ENCODE measurements at places on chromosomes 1 and 21. TPM values are rescaled to one million over a fixed set of nuclear protein-coding genes. Genes with fewer than 3 reads are reported as not detected.
A peak's percentile ranks its signal among the peaks of the same experiment; 100 is the strongest.

The CRYAA gene
- not detected for total RNA-seq

The GBP1 gene
- total RNA-seq: 15.5 TPM

The NHLH1 gene
- total RNA-seq: 0.08 TPM

The FAM151A gene
- total RNA-seq: not detected

The PADI3 gene
- total RNA-seq: not detected

The B4GALT3 gene
- 40.8 TPM for total RNA-seq

The LRRC39 gene
- total RNA-seq: 1.4 TPM

The GUCA2A gene
- total RNA-seq: not detected

The S100A7A gene
- total RNA-seq: not detected

The CALML6 gene
- total RNA-seq: 0.47 TPM

The GPR25 gene
- total RNA-seq: 3.3 TPM

The SEC22B gene
- total RNA-seq: 24.9 TPM

- no peaks in the 10 kb centered on the region for H3K36me3 ChIP-seq
- H3K4me3 ChIP-seq: no peak overlapping the region
- H3K27me3 ChIP-seq: no peaks in the 10 kb centered on the region
- no peak for DNase-seq
These were observed 114.6 kb downstream of the KAZN start for GRCh38 chr1:14713077-14713476.

DNA sequence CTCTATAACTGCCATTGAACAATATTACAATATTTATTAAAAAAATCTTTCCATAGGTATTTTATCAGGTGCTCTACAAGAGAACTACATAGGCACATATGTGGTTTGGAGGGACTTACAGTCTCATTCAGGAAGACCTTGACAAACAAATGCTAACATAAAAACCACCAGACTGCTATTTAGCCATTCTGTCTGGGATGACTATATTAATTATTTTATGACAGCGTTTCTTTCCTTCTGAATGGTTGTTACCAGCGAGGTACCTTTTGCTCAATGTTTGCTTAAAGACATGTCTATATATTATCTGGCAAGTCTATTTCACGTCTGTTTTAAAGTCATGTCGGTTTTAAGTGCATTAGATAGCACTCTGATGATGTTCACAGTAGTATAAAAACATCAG, 69.7 kb downstream of the RUNX1 start:
- H3K4me3 ChIP-seq: no peak overlapping the region
- DNase-seq: no peak
- no peak overlapping the region for H3K27ac ChIP-seq
- peaks cover 44% of the 10 kb centered on the region for H3K4me1 ChIP-seq

GRCh38 chr1:59375321-59376220, 78.7 kb downstream of the FGGY start:
- no peaks in the 10 kb centered on the region for H3K4me1 ChIP-seq
- no peak for DNase-seq
- no peak overlapping the region for H3K27ac ChIP-seq
- no peaks in the 10 kb centered on the region for H3K27me3 ChIP-seq
- no peaks in the 10 kb centered on the region for H3K36me3 ChIP-seq

DNA sequence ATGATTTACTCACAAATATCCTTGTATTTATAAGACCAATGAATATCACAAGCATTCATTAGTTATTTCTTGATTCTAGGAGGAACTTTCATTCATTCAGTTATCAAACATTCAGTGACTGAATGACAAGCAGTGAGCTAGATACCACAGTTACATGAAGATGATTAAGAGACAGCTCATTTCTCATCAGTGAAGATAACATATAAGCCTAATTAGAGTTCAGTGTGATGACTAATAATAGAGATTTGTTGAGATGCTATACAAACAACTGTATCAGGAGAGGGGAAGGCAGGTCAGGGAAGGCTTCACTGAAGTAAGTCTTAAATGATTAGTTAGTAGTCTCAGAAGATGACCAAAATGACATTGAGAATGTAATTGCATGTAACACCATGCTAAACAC, 14.6 kb upstream of the C1orf105 start:
- no peak for DNase-seq
- H3K27ac ChIP-seq: no peak overlapping the region
- H3K4me3 ChIP-seq: no peak overlapping the region
- no peaks in the 10 kb centered on the region for H3K36me3 ChIP-seq
- H3K27me3 ChIP-seq: no peaks in the 10 kb centered on the region
- no peaks in the 10 kb centered on the region for H3K4me1 ChIP-seq

GRCh38 chr21:20730441-20730840, 267.8 kb upstream of the NCAM2 start:
- H3K4me3 ChIP-seq: no peak overlapping the region
- no peaks in the 10 kb centered on the region for H3K27me3 ChIP-seq
- H3K4me1 ChIP-seq: no peaks in the 10 kb centered on the region
- no peaks in the 10 kb centered on the region for H3K36me3 ChIP-seq
- H3K27ac ChIP-seq: no peak overlapping the region
- DNase-seq: no peak

DNA sequence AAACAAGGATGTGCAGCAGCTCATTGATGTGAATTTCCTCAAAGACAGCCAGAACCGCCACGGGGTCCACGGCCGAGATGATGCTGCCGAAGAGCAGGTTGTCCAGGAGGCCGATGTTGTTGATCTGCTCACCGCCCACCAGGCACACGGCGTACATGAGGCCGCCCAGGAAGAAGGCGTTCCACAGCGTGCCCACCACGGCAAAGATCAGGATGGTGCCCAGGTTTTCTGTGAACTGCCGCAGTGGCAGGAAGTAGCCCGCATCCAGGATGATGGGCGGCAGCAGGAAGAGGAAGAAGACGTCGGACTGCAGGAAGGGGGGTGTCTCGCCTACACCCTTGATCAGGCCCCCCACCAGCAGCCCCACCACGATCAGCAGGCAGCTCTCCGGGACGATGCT, 41.1 kb downstream of the SLC9A1 start:
- no peaks in the 10 kb centered on the region for H3K27me3 ChIP-seq
- H3K27ac ChIP-seq: peak overlapping the region; percentile 26
- DNase-seq: no peak
- peaks cover 2% of the 10 kb centered on the region for H3K36me3 ChIP-seq
- peaks cover 69% of the 10 kb centered on the region for H3K4me1 ChIP-seq
- H3K4me3 ChIP-seq: no peak overlapping the region

GRCh38 chr1:192133350-192133926, 24.8 kb upstream of the RGS18 start:
- H3K27ac ChIP-seq: no peak overlapping the region
- no peaks in the 10 kb centered on the region for H3K36me3 ChIP-seq
- no peaks in the 10 kb centered on the region for H3K4me1 ChIP-seq
- no peaks in the 10 kb centered on the region for H3K27me3 ChIP-seq

GRCh38 chr1:54353959-54354358, 52.2 kb downstream of the SSBP3 start:
- peaks cover 5% of the 10 kb centered on the region for H3K36me3 ChIP-seq
- peaks cover 60% of the 10 kb centered on the region for H3K4me1 ChIP-seq
- no peaks in the 10 kb centered on the region for H3K27me3 ChIP-seq

DNA sequence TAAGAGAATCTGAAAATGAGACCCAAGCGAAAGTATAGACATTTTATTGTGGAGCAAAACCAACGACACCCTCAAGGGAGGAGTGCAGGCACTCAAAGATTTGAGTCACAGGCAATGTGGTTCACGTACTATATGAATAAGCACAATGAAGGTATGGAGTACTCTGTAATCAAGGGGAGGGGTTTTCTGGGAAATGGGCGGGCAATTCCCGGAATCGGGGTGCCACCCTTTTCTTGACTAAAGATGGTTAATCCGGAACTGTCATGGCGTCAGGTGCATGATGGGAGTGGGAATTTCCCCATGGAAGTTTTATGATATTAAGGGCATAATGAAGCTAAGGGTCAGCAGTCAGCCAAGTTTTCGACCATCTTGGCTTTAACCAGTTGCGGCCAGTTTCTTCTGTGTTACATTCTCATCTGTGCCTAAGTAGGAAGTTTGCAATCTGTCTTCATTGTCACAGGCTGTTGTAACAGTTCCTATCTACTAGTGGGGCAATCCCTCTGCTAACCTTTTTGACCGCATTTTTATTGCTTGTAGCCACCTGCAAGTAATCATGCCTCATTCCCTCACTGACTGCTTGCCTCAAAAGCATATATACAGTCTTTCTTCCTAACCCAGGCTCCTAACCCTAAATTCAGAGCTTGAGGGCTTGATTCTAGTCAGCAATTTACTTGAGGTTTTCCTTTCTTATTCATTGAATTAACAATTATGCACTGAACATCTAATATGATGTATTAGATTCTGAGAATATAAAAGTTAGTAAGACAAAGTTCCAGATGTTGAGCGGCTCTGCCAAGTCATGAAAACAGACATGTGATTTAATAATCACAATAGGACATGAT, 775 bp upstream of the AIM2 start:
- peak; percentile 52 for DNase-seq
- peak overlapping the region; percentile 92 for H3K27ac ChIP-seq
- no peaks in the 10 kb centered on the region for H3K36me3 ChIP-seq
- peak overlapping the region; percentile 59 for H3K4me3 ChIP-seq
- H3K27me3 ChIP-seq: no peaks in the 10 kb centered on the region
- H3K4me1 ChIP-seq: peaks cover 21% of the 10 kb centered on the region

DNA sequence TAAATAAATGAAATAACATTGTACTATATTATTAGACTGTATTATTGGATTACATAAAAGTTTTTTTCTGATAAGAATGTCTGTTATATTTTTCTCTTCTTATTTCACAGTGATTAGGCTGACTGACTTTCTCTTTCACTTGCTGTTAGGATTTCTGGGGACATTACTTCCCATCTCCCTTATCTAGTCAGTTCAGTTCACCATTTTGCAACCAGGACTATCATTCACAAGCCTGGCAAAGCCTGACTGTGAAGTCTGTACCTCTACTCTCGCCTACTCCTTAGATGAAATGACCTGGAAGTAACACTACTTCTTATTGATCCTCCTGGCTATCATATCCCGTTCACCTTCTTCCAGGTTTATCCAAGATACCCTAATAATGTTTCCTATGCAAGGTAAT, 676.6 kb downstream of the USP25 start:
- no peaks in the 10 kb centered on the region for H3K4me1 ChIP-seq
- H3K4me3 ChIP-seq: no peak overlapping the region

GRCh38 chr1:39091845-39092645, 65.9 kb downstream of the NDUFS5 start:
- no peaks in the 10 kb centered on the region for H3K36me3 ChIP-seq
- no peak overlapping the region for H3K27ac ChIP-seq
- H3K4me1 ChIP-seq: peaks cover 18% of the 10 kb centered on the region
- no peak overlapping the region for H3K4me3 ChIP-seq
- DNase-seq: peak; percentile 79
- H3K27me3 ChIP-seq: no peaks in the 10 kb centered on the region

GRCh38 chr1:4044967-4045366, 144.9 kb upstream of the C1orf174 start:
- no peak overlapping the region for H3K27ac ChIP-seq
- peaks cover 3% of the 10 kb centered on the region for H3K27me3 ChIP-seq
- no peak overlapping the region for H3K4me3 ChIP-seq
- DNase-seq: no peak

- no peak for DNase-seq
- H3K4me1 ChIP-seq: no peaks in the 10 kb centered on the region
- no peaks in the 10 kb centered on the region for H3K27me3 ChIP-seq
- no peaks in the 10 kb centered on the region for H3K36me3 ChIP-seq
- no peak overlapping the region for H3K27ac ChIP-seq
These were observed 18.0 kb upstream of the FGGY start for GRCh38 chr1:59278780-59279354.

DNA sequence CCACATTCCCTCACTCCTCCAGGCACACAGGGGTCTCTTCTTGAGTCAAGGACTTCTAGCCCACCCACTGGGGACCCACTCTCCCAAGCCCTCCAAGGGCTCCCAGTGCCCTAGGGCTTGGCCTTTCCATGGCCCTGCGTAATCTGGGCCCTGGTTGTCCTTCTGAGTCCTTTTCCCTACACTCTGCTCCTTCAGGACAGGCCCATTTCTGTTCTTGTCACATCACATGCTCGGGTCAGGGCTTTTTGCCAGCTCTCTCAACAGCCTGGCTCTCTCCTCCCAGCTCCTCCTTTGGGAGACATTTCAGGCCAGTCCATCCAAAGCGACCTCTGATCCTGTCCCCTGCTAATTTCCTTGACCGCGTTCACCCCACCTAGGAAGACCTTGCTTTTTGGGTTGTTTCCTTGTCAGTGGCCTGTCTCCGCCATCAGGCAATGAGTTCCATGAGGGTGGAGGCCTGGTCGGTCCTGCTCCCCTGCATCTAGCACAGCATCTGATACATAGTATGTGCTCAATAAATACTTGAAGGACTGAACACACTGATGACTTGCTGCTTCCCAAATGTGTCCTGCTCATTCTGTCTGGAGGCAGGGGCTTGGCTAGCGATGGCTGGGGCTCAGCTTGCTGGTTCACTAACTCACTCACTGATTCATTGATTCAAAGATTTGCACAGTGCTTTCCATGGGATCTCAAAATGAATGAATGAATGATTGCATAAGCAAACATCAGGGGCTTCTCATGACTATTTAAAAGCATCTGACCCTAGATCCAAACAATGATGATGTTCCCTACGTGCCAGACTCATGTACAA, 44.8 kb downstream of the DHRS3 start:
- H3K27ac ChIP-seq: no peak overlapping the region
- no peaks in the 10 kb centered on the region for H3K27me3 ChIP-seq
- DNase-seq: no peak

GRCh38 chr1:153540394-153541361, at the start of gene S100A5:
Gene S100A5 (minus strand): TSS chr1:153540934. CDS start chr1:153540191, 743 bp downstream.
- H3K36me3 ChIP-seq: peaks cover 26% of the 10 kb centered on the region
- no peaks in the 10 kb centered on the region for H3K27me3 ChIP-seq
- H3K4me3 ChIP-seq: peak within 1 kb of the TSS; percentile 13
- peak within 1 kb of the TSS; percentile 71 for H3K27ac ChIP-seq

GRCh38 chr1:53860967-53861411, 22.9 kb upstream of the NDC1 start:
- peaks cover 5% of the 10 kb centered on the region for H3K4me1 ChIP-seq
- peaks cover 39% of the 10 kb centered on the region for H3K36me3 ChIP-seq
- DNase-seq: peak; percentile 15
- H3K27me3 ChIP-seq: no peaks in the 10 kb centered on the region
- H3K4me3 ChIP-seq: no peak overlapping the region

GRCh38 chr21:25929856-25930520, 195.2 kb downstream of the GABPA start:
- no peak overlapping the region for H3K27ac ChIP-seq
- no peaks in the 10 kb centered on the region for H3K4me1 ChIP-seq
- no peak overlapping the region for H3K4me3 ChIP-seq
- DNase-seq: no peak

GRCh38 chr1:18875107-18875795, 15.8 kb upstream of the TAS1R2 start:
- no peaks in the 10 kb centered on the region for H3K27me3 ChIP-seq
- no peaks in the 10 kb centered on the region for H3K4me1 ChIP-seq
- no peaks in the 10 kb centered on the region for H3K36me3 ChIP-seq
- no peak overlapping the region for H3K27ac ChIP-seq

DNA sequence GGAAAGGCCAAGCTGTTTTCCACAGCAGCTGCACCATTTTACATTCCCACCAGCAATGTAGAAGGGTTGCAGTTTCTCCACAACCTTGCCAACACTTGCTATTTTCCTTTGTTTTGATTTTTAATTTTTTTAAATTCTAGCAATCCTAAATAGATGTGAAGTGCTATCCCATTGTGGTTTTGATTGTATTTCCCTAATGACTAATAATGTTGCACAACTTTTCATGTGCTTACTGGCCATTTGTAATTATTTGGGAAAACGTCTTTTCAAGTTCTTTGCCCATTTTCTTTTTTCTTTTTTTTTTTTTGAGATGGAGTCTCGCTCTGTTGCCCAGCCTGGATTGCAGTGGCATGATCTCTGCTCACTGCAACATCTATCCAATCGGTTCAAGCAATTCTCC, 53.9 kb downstream of the VCAM1 start:
- H3K27ac ChIP-seq: no peak overlapping the region
- no peaks in the 10 kb centered on the region for H3K4me1 ChIP-seq
- H3K36me3 ChIP-seq: no peaks in the 10 kb centered on the region

All from CD4-positive, alpha-beta T cell (primary cell).